Stimulated activated naive CD4-positive, alpha-beta T cell (primary cell): ENCODE measurements at places on chromosomes 12 and 14.

DNA sequence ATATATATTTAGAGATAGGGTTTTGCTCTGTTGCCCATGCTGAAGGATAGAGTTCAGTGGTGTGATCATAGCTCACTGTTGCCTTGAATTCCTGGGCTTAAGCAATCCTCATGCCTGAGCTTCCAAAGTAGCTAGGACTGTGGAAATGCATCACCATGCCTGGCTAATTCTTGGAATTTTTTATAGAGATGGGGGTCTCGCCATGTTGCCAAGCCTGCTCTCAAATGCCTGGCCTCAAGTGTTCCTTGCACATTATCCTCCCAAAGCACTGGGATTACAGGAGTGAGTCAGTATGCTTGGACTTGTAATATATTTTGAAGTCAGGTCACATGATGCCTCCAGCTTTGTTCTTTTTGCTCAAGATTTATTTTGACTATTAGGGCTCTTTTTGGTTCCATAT, 178.0 kb downstream of the RPAP3 start:
- no peak for DNase-seq

GRCh38 chr12:13153180-13153579, 43.3 kb upstream of the EMP1 start:
- DNase-seq, result no peak

DNA sequence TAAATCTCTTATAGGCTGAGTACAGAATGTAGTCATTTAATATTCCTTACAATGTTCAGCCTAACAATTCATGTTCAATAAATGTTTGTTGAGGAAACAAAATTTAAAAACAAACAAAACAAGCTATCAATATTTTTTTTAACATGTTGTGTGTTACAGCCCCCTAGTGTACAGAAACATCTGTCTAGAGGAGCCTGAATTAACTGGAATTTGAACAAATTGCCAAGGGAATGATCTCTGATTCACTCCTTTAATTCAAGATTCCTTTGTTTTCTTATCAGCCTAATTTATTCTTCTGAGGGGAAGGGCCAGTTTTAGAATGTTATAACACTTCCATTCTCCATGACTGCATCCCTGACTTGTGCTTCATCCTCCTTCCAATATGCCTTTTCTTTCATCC, 127.2 kb downstream of the CMAS start:
- DNase-seq, result no peak

- DNase-seq, result no peak
Measured at GRCh38 chr12:116222358-116222757, 55.1 kb downstream of the MED13L start.

DNA sequence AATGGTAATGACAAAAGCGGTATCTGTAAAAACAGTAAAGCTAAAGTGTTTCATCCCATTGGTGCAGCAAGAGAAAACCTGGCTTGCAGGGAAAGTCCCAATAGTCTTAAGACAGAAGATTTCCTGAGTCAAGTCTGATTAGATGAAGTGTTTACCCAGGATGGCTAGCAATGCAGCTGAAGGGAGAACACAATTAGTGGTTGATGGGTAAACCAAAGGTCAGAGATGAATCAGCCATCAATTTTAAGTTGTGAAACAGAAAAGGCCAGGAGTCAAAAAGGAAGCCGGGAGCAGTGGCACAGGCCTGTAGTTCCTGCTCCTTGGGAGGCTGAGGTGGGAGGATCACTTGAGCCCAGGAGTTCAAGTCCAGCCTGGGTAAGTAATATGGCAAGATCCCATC, 52.6 kb downstream of the SEC23A start:
- no peak for DNase-seq

- DNase-seq, result no peak
Measured at GRCh38 chr12:54030889-54031471, 1.9 kb upstream of the HOXC5 start.
